Stimulated activated CD8-positive, alpha-beta memory T cell treated with anti-CD3 and anti-CD28 coated beads, Interleukin-7, amount 100 ng/mL, for 1 hour (primary cell): ENCODE measurements at places on chromosomes 2 and 18.

GRCh38 chr2:36741188-36741837, 44.8 kb downstream of the VIT start:
- no peak for DNase-seq

DNA sequence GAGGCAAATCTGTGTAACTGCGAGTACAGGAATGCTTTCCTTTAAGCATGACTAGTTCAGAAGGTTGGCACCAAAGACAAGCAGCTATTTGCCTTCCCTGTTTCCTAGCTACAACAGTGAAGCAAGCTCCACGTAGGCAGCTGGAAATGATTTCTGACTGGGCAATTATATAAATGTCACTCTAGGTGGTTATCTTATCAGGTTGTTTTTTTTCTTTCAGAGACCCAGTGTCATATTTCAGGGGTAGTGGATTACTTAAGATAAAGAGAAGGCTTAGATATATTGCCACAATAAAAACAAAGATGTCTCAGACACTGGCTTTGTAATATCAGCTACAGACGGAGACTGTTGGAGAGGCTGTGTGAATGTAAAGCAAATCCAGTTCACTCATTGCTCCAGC, 748.9 kb upstream of the NXPH2 start:
- DNase-seq, result no peak

- no peak for DNase-seq
Observed at GRCh38 chr2:9644603-9645002, 13.8 kb upstream of the YWHAQ start.

DNA sequence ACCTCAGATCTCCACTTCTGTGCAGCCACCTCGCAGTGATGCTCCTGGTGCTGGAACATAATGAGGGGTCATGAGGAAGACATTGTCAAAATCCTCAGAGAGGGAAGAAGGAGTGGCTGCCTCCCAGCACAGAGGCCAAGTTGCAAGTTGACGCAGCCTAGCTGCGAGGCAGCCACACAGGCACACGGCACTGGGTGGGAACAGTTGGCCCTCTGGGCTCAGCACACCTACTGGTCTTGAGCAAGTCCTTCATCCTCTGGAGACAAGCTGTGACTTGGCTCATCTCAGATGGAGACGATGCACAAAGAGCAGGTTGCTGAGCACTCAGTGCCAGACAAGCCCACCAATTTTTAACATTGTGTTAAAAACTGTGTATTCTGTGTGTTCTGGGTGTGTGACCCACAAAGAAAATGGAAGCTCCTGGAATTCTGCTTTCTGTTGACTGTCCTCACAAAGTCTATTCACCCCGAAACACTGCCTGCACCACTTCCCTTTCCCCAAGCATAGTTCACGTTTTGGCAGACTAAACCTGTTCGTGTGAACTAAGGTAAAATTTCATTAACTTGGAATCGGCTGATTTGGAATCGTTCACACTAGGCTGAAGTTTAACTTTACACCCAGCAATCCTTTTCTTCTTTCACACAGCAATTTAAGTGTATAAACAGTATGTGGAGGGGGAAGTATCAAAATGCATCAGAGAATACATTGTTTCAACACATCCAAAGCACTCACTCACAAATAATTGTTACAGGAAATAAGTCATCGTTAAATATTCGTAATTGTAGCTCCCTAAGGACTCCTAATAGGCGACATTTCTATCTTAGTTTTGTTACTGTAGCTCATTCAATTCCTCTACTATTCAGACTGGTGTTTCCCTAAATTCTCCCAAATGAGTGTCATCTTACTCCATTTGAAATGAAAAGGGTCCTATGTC, 266.6 kb upstream of the ID2 start:
- DNase-seq, result no peak

DNA sequence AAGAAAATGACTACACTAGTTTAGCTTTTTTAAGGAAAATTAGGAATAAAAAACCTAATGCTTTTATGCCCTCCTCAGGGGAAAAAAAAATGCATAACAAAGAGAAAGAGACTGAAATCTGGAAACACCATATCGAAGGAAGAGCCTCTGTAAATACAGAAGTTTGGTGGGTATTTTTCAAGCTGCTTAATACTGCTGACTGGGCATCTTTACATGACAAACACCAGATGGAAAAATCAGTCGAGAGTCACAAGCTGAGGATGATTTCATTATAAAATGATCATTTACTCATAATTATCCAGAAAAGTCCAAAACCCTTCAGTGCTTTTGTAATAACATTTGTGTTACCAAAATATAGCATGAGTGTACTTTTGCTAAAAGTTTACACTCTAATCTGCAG, 1600.7 kb upstream of the ACVR2A start:
- no peak for DNase-seq

DNA sequence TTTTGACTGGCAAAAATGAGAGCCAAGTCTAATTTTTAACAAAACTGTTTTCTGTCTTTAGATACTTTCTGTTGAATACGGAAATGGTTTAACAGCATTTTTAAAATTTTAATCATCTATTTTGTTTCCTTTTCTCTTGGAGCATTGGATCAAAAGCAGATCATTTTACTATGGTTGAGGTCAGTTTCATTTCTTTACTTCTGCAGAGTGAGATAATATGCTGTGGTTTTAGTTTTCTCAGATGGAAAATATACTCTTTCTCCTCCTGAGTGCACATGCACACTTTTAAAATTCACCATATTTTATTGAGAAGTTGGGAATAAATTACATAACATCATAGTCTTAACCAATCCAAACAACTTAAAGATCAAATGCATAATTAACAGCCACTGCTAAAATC, 283.3 kb downstream of the SLC8A1 start:
- no peak for DNase-seq

GRCh38 chr2:137252934-137253333, 487.6 kb downstream of the THSD7B start:
- no peak for DNase-seq

DNA sequence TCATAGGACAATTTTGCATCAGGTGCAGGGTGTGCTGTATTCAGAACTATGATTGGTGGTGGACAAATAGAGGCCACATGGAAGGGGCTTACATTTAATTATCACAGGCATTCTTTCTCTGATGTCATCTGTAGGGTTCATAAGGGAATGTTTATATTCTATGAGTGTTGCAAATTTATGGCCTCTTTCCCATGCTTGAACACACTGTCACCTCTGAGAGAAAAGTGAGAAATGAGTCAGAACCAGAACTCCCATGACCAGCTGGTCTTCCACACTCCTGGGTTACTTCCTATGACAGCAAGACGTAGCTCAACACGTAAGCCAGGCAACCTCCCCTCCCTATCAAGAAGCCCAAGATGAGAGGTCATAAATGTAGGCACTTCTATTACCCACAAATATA, 310.8 kb downstream of the PIEZO2 start:
- no peak for DNase-seq

DNA sequence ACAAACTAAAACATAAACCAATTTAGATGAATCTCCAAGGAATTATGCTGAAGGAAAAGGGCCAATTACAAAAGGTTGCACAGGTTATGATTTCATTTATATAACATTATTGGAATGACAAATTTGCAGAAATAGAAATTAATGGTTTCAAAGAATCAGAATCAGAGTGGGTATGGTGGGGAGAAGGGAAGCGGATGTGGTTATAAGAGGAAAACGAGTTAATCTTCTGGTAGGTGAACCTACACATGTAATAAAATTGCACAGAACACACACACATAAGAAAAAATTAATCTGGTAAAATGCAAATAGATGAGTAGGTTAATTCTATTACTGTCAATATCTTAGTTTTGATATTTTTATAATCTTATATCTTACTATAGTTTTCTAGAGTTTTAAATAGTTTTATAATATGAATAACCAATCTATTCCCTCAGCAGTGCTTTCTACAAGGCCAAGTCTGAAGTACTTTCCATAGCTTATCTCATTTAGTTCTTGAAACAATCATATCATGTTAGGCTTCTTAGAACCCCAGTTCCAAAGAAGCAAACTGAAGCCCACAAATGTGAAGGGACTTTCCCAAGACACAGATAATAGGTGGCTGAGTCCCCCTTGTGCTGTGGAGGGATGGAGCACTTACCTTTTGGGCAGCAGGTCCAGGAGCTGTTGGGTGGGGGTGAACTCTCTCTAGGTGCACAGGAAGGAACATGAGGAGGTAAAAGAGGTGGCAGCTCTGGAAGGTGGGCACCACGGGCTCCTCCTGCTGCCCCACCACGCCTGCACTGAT, 31.5 kb downstream of the ZNF519 start:
- DNase-seq, result no peak

- no peak for DNase-seq
Observed at GRCh38 chr18:59448546-59448945, 89.5 kb upstream of the LMAN1 start.

- no peak for DNase-seq
Observed at GRCh38 chr2:75547345-75548035, 13.2 kb downstream of the EVA1A start.

- DNase-seq, result no peak
Observed at GRCh38 chr2:202910698-202911097, 775 bp downstream of the WDR12 start.

DNA sequence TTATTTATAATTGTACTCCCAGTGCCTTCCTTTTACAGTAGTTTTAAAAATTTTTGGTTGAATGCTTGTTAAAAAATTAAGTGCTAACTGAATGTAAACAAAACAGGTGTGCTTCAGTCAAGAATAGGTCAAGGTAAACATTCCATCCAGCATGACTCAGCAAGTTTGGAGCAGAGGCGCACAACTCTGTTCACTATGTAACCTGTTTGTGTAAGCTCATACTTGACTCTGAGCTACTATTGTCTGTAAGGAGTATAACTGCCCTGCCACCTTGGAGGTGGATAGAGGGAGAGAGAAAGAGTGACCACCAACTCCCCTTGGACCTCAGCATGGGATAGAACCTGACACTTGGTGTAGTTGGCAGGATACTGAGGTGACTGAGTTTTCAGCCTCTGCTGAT, 207.4 kb upstream of the SYT4 start:
- DNase-seq, result no peak

- no peak for DNase-seq
Observed at GRCh38 chr2:105697781-105698449, 46.8 kb upstream of the NCK2 start.

GRCh38 chr2:119645173-119645855, 33.7 kb upstream of the TMEM177 start:
- no peak for DNase-seq

DNA sequence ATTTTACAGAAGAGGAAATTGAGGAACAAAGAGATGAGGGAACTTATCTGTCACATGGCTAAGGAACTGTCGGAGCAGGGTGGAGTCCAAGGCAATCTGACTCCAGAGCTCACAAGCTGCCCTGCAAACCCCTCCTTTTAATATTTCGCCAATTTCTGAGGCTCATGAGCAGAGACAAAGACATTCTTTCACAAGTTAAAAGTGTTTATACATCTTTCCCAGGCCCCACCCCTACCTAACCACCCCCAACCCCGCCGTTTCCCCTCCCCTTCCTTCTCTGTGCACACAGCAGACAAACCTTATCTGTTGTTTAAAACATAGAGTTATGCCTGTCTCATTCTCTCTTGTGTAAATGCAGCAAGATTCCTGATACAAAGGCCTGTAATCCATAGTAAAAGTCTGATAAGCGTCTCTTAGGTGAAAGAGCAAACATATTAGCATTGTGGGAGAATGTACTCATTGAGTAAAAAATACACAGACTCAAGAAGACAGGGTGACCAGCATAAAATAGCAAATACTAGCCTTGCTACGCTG, 44.3 kb downstream of the EPHA4 start:
- no peak for DNase-seq

GRCh38 chr2:127176371-127177311, 43.5 kb downstream of the CYP27C1 start:
- DNase-seq, result no peak

GRCh38 chr2:69733342-69734034, 8.4 kb upstream of the ANXA4 start:
- DNase-seq, result no peak

- no peak for DNase-seq
Observed at GRCh38 chr2:237759176-237759575, 39.4 kb upstream of the RBM44 start.

DNA sequence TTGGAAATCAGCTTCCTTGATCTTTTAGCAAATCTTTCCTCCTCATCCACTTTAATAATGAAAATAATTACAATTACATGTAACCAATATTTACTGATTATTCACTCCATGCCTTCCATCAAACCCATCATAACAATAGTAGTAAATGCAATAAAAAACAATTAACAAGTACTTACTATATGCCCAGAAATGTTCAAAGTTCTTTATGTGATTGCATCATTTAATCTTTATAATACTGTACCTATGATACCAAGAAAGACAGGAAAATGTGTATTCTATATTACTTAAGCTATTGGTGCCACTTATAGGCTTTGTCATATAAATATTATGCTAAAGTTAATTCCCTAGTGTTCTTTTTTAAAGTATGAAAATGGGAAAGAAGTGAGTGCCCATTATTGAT, 210.2 kb upstream of the PKDCC start:
- no peak for DNase-seq

DNA sequence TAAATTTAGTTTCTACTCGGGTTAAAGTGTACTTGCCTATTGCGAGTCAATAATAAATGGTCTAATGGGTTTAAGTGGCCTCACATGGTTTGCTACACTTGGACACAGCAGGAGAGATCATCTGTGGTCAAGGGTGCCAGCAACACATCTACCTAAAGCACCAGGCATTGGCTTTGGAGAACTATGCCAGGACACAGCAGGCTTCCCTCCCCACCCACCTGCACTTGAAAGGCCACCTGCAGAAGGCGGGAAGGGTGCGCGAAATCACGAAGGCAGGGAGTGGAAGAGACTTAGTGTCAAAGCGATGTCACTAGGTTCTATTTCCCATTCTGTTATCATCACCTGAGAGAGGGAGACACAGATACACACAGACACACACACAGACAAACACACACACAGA, 44.5 kb downstream of the MYT1L start:
- no peak for DNase-seq

GRCh38 chr2:20410556-20411277, 36.2 kb upstream of the RHOB start:
- no peak for DNase-seq

GRCh38 chr2:46855805-46856204, 59.8 kb downstream of the MCFD2 start:
- no peak for DNase-seq

- DNase-seq, result no peak
Observed at GRCh38 chr2:201483342-201483741, 31.8 kb downstream of the STRADB start.

DNA sequence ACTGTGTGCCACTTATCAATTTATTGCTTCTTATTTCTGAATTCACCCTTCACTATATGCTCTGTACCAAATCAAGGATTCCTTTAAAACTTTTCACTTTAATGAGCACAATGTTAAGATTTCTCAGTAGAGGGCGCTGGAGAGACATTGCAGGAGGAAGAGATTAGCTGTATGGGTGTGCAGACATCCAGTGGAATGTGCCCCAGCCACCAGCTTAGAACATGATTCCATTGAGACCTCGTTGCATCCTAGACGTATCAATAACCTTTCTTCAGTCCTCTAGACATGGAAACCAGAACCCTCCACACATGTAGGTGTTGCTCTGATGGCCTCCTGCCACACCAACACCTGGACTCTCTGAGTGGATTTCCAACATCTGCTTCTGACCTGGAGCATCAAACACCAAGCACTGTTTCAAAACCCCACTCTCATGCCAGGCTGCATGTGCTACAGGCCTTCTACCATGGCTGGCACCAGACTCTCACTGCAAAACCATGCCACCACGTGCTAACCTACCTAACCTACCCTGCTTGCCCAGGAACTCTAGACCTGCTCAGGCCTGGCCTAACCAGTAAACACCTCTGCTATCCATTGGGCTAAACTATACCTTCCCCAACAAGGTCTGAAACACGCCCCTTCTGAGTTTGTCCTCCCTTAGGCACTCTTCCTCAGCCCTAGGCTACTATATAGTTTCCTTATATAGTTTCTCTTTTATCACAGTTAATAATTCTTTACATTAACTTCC, 633.2 kb upstream of the PKDCC start:
- no peak for DNase-seq

- DNase-seq, result peak; percentile 48
Observed at GRCh38 chr18:12038639-12039539, 54.8 kb upstream of the ANKRD62 start.
